Posterior vena cava (tissue), 2 donors: ENCODE measurements at places on chromosomes 11 and 22.

DNA sequence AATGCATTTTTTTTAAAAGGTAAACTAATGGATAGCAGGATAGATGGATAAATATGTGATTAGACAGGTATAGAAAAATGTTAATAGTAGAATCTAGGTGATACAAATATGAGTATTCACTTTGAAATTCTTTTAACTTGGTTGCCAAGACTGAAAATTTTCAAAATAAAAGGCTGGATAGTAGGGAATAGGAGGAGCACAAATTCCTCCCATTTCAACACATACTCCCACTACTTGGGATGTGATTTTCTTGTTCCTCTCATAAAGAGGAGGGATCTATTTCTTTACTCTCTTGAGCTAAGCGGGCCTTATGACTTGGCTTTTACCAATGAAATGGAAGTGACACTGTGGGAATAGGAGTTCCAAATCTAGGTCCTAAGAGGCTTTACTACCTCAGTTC is 35.9 kb downstream of the PIK3C2A start:
- DNase-seq = no peak

DNA sequence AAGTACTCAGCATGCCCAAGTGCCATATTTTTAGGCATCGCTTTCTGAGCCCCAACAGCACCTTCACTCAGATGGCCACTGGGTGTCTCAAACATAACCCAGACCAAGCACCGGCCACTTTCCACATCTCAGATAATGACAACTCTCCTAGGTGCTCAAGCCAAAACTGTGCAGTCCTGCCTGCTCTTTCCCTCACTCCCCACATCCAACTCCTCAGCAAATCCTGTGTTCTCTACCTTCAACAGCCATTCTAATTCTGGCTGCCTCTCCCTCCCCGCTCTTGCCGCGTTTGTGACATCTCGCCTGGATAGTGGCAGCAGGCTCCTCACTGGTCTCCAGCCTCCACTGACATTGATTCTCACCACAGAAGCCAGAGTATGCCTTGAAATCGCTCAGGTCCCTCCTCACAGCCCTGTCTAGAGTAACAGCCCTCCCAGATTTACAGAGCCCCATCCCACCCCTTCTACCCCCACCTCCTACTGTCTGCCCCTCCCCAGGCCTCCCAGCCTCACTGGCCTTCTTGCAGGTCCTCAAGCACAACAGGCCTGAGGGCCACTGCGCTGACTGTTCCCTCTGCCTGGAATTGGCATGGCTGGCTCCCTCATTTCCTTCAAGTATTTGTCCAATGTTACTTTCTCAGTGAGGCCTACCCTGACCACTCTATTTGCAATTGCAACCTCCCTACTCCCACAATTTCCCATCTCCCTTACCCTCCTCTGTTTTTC is 1.3 kb upstream of the PHETA2 start:
- DNase-seq = no peak

DNA sequence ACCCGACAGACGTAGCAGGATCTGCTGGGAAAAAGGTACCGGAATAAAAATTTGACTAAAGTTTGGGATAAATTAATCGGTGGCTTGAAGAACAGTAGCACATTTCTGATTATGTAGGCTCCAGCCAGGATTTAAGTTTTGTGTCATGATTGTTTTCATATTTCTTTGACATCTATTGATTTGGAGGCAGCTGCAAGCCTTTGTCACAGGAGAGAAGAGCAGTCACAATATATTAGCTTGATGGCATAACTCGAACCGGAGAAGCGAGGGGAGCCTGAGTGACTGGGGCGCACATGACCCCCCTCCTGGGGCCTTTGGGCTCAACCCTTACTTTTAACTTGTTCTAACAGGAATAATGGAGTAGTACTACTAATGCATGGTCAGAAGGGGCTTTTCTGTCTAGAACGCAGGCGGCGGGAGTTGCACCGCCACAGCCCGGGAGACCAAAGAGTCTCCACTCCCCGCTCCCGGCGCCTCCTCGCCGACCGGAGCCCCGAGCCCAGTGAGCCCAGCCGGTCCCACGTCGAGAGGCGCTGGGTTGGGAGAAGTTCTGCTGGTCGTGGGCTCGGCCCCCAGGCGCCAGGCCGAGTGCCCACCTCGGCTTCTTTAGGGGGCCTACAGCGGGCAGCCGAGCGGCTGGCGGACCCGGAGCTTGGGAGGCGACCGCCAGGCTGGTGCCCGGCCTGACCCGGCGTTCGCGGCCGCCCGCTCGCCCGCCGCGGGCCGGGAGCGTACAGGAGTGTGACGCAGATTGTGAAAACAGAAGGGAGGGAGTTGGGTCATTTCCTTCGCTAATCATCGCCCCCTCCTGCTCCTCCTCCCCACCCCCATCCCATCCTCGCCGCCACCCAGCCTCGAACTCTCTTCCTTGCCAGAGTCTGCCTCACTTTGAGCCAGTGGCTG is 15.7 kb upstream of the PAX6 start:
- DNase-seq = no peak

GRCh38 chr11:96905143-96905542 is 515.3 kb downstream of the JRKL start:
- no peak for DNase-seq

DNA sequence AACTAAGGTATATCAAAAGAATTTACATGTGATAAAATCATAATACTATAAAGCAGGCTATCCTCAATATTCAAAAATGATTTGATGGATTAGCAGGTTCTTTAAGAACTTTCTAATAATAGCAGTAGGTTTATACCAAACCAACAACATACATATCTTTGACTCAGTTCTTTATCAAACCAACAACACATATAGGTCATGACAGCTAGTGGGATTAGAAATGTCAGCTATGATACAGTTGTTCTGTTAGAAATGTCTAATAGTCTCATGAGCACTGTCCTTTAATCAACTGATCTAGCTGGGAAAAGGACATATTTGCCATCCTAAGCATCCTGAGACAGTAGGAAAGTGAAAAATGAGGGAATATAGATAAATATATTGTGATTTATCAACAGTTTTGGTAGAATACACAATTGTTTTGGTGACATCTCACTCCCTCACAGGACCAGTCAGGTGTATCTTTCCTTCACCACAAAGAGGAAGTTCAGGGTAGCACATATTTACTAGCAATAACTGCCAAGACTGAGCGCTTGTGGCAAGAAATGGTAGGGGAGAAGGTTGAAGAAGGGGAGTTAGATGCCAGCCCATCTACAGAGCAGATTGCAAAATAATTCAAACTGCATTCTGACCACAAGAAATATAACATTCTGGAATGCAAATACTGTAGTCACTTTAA is 90.8 kb upstream of the APOA1 start:
- DNase-seq = no peak

DNA sequence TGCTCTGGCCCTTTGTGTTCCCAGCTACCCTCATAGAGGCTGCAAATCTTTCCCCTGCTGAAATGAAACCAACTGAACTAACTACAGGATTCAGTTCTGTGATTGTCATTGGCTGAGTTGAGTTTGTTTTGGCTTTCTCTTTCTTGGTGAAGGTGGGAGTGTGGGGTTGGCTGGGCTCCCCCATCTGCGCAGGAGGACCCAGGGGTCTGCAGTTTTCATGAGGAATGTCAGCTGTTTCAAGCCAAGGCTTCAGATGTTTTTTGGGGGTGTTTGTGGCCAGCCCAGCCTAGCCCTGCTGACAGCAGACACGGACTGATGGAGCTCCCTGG is 34.0 kb downstream of the LRP5 start:
- DNase-seq = no peak

DNA sequence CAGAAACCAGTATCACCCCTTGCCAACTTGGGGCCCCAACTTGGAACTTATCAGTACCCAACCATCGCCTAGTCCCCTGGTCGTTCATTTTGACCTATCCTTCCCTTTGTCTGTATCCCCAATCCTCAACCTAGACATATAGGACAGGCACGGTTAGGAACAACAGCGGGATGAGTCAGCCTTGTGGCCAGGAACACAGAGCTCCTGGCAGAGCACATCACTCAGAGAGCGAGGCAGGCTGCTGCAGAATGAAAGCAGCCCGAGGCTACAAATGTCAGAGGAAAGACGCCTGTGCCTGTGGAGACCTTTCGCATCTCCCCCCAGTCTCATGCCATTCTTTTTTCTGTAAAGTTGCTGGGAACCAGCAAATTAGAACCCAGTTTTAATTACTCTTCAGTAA is 14.6 kb downstream of the DKK3 start:
- DNase-seq = no peak

- DNase-seq = no peak
Measured at GRCh38 chr11:128724891-128725611, 31.2 kb downstream of the FLI1 start.

DNA sequence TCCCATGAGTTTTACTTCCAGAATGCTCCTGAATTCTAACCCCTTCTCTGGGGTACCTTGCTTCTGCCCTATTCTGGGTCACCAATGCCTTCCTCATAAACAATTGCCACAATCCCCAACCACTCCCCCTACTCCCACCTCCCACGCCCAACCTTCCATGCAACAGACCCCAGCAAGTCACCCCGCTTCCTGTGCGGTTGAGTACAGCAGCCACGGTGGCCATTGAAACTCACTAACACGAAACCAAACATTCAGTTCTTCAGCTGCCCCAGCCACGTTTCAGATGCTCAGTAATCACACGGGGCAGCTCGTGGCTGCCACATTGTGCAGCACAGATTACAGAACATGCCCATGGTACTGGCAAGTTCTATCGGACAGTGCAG is 3.7 kb upstream of the BCR start:
- DNase-seq = no peak
